Right ventricle myocardium inferior (tissue), 1 donor: ENCODE measurements at places on chromosomes 1 and 21. TPM values are rescaled to one million over a fixed set of nuclear protein-coding genes. Genes with fewer than 3 reads are reported as not detected.

DNA sequence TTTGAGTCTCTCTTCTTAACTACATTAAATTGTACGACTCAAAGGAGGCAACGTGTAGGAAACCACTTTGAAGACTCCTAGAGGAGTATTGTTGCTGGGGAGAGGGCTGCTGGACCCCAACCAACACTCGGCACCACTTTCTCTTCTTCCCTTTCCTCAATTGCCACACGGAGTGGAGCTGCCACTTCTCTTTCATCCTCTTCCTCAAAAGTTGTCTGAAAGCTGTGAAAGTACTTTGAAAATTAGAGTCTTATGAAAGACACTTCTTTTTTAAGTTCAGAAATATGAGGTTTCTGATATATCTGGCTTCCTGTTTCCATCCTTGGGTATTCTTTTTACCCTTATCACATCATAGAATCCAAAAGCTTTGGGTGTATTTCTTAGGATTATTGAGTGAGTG is 59.5 kb downstream of the MRPS6 start:
- DNase-seq, result no peak

DNA sequence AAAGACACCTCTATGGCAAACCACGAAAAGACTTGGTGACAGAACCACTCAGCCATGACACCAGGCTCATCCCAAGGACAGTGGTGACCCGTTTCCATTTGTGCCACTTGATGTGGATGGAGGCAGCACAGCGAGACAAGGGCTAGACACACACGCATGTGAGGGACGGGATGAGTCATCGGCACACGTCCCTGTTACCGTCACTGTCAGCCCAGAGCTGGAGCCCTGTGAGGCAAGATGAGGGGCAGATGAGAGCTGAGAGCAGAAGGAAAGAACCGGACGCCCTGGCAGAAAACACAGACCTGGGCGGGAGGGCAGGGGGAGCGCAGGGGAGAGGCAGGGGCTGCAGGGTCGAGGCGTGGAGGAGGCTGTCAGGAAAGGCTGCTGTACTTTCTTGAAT is 57.8 kb downstream of the SIK1 start:
- DNase-seq, result peak; percentile 60

GRCh38 chr1:171801487-171801891 is 20.0 kb downstream of the METTL13 start:
- DNase-seq, result no peak

DNA sequence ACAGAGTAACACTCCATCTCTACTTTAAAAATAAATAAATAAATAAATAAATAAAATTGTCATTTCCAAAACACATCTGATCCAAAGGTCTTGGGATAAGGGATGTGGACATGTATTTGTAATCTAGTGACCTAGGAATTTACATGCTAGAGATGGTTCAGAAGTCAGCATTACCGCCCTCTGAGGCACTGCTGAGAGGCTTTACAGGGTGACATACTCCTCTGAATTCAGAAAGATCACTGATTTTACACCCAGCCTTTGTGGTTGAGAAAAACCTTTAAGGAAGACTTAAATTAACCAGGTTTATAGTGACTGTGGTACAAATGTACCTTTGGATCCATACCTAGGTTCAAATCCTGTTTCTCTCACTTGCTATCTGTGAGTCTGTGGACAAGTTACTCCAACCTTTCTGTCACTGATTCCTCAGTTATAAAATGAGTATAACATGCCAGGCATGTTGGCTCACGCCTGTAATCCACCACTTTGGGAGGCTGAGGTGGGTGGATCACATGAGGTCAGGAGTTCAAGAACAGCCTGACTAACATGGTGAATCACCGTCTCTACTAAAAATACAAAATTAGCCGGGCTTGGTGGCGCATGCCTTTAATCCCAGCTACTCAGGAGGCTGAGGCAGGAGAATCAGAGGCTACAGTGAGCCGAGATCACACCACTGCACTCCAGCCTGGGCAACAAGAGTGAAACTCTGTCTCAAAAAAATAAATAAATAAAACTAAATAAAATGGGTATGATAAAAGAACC is 20.1 kb downstream of the OSBPL9 start:
- DNase-seq, result no peak

The SLC37A1 gene
- total RNA-seq, result 3.0 TPM

The LY9 gene
- not detected for total RNA-seq

- DNase-seq, result no peak
These were observed 3.8 kb downstream of the ARNT start for GRCh38 chr1:150872572-150872971.

The CELA2B gene
- total RNA-seq, result not detected

- DNase-seq, result no peak
These were observed 176.7 kb downstream of the CRB1 start for GRCh38 chr1:197444755-197445154.

- no peak for DNase-seq
These were observed 129.7 kb upstream of the ADGRL2 start for GRCh38 chr1:81671038-81671437.

The C1orf94 gene
- not detected for total RNA-seq

GRCh38 chr1:87399264-87399663 is 70.6 kb downstream of the LMO4 start:
- no peak for DNase-seq

The PBX1 gene
- total RNA-seq, result 78.8 TPM

GRCh38 chr1:3482378-3482849 is 27.9 kb downstream of the ARHGEF16 start:
- no peak for DNase-seq

The IFNLR1 gene
- total RNA-seq, result 2.8 TPM

The TMEM240 gene
- total RNA-seq, result 6.9 TPM

The KIF2C gene
- total RNA-seq, result 0.87 TPM
